ENCODE measurements at places on chromosomes 5 and 9.

DNA sequence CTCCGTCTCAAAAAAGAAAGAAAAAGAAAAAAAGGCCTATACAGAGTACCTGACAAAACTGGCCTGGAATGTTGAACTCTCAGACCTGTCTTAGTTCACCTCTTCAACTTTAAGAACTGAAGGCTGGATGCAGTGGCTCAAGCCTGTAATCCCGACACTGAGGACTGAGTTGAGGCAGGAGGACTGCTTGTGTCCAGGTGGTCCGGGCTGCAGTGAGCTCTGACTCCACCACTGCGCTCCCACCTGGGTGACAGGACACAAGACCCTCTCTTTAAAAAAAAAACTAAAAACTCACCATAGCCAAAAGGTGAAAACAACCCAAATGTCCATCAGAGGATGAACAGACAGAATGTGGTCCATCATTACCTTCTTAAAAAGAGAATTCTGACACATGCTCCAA lies 6.4 kb downstream of the MRPL41 start:
- DNase-seq: no peak

GRCh38 chr5:154278186-154278585 lies 87.7 kb downstream of the GALNT10 start:
- no peak for DNase-seq

DNA sequence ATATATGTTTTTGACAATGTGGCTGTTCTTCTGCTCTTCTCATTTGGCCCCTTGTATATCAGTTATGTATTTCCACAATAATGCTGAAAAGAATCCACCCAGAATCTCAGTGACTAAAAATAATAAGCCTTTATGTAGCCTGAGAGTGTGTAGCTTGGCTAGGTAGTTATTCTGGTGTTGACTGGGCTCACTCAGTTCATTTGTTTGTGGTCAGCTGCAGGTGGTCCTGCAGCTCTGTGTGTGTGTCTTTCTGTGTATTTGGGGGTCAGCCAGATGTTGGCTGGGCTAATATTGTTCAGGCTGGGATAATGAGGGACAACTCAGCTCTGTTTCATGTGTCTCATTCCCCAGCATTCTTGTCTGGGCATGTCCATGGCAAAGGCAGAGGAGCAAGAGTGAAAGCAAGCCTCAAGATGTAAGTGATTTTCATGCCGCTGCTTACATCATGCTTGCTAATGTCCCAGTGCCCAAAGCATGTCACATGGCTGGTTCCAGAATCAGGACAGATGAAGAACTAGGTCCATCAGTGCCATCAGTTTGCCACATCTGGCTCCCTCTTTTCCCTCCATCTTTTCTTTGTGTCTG lies 162.8 kb downstream of the KCTD16 start:
- no peak for DNase-seq

- no peak for DNase-seq
These were observed 46.5 kb downstream of the PTBP3 start for GRCh38 chr9:112286926-112287325.

DNA sequence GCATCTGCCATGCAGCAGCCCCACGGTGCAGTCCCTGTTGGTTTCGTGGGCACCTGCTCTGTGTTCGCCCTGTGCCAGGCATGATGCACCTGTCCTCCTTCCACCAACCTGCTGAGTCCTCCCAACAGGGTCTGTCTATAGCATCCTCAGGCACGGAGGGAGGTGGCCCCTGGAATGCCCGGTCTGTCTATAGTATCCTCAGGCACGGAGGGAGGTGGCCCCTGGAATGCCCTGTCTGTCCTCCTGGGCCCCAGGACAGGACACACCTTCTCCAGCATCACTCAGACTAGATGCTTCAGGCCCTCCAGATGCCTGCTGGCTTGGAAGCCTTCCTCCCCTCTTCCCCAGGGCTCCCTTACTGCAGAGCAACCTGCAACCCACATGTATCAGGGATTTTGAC lies 9.9 kb upstream of the PHYHD1 start:
- DNase-seq: no peak

DNA sequence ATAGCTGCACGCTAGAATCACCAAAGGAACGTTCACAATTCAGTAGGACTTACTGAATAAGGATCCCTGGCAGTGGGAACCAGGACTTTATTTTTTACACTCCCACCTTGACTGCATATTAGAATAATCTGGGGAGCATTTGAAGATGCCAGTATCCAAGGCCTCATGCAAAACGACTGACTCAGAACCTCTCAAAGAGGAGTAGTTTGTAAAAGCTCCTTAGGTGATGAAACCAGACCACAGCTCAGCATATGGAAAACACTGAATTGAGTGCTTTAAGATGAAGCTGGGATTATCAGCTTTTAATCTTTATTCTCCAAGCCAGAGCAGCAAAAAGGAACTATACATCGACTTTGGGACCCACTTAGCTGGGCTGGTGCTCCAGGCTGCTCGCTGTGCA lies 288.3 kb downstream of the MLLT3 start:
- no peak for DNase-seq

DNA sequence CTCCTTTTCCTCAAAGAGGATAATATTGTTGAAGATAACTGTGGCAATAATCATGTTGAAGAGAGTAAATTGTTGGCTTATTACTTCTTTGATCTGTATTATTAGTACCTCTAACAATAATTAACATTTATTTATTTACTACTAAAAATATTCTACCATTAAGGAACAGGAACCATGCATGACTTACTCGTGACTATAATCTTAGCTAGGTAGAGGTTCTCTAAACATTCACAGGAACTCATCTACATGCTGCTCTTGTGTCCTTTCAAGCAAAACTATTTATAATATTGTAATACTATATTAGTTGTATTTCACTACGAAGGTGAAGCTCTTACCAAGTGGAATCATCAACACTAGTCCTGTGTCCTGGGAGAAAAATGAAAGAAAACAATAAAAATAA lies 3.1 kb downstream of the SOX30 start:
- DNase-seq: no peak

All from germinal center (tissue), 1 donor.